ENCODE measurements at places on chromosomes 5 and 9. TPM values are rescaled to one million over a fixed set of nuclear protein-coding genes. Genes with fewer than 3 reads are reported as not detected.

Gene AJM1
- 1.6 TPM for total RNA-seq

Gene CLPTM1L
- total RNA-seq: 179 TPM

Gene CCDC192
- total RNA-seq: not detected

Gene FCN2
- total RNA-seq: not detected

Gene NOL8
- 24.3 TPM for total RNA-seq

Gene NEUROG1
- not detected for total RNA-seq

Measured in smooth muscle cell of trachea (primary cell).